ENCODE measurements at places on chromosomes 5 and 9.

DNA sequence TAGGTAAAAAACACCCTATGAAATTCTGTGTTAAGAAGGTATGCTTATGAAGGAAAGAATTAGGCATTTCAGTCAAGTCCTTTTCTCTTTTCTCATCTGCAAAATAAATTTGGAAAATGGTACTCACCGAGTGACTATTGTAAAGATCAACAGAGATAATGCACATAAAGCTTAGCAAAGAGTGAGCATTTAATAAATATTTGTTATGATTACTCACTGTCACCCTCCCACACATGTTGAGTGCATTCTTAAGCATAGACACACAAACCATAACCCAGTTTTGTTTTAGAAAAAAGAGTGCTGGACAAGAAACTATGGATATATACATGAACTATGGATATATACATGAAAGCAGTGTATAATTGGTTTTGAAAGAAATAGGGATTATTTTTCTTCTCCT is 54.7 kb upstream of the PRLR start:
- no peak for DNase-seq

- no peak for DNase-seq
These were observed 323.4 kb downstream of the CHSY3 start for GRCh38 chr5:130227699-130228098.

DNA sequence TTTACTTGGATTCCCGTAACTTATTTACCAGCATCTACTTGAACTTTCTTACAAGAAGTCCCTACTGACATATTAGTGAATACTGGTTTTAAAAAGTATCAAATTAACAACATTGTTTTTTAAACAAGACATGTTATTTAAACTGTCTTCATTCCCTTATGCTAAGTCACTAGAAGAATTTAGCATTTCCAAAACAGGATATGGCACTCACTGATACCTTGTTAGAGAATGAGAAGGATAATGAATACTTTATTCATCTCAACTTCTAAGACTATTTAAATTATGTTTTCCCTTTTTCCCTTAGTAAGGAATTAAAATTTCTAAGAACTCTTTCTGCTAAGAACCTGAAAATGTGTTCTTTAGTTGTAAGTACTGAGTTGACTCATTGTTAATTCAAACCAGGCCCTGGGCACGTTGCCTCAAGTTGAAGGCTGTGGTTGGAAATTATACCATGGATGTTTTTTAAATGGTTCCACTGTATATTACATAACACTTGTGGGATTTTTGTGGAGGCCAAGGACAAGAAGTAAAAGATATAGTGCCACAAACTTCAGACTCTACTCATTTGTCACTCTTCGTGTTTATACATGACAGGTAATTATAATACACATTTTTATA is 219.0 kb upstream of the EDIL3 start:
- DNase-seq: no peak

- no peak for DNase-seq
These were observed 62.4 kb downstream of the SMIM23 start for GRCh38 chr5:171848006-171848405.

- DNase-seq: no peak
These were observed 554.8 kb downstream of the BNC2 start for GRCh38 chr9:16315720-16316119.

Data from activated T-cell treated with anti-CD3 and anti-CD28 coated beads for 48 hours (primary cell).